NCI-H187 treated with DMSO at 0.1 percent for 48 hours (cell line): ENCODE measurements at places on chromosomes 11 and 22.

DNA sequence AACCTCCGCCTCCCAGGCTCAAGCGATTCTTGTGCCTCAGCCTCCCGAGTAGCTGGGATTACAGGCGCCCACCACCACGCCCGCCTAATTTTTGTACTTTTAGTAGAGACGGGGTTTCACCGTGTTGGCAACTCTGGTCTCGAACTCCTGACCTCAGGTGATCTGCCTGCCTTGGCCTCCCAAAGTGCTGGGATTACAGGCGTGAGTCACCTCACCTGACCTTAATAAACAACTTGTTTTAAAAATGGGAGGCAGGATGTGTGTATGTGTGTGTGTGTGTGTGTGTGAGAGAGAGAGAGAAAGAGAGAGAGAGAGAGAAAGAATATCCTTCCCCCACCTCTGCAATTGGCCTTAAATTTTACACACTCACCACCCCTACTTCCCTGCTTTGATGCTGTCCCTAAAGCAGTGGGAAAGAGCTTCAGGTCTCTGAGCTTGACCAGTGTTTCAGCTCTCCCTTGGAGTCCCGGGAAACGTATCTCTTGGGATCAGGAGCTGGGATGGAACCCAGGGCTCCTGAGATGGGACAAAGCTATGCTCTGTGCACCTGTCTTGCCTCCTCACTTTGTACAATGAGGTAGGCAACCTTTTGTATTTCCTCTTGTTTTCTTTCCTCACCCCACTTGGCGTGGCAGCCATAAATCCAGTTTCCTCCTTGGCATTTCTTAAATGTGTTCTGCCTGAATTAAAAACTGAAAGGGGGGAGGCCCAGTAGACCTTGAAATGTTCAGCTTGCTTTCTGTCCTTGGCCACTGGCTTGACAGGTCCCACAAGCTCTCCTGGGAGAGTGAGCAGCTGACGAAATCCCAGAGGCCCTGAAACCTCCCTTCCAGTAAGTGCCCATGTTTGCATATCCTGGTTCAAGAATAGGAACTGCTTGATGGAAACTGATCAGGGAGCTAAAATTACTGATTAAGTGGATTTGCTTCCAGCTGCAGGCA is 17.8 kb upstream of the XBP1 start:
- DNase-seq, result no peak

- no peak for DNase-seq
Measured at GRCh38 chr11:2698386-2699184, 1.2 kb downstream of the KCNQ1OT1 start.

DNA sequence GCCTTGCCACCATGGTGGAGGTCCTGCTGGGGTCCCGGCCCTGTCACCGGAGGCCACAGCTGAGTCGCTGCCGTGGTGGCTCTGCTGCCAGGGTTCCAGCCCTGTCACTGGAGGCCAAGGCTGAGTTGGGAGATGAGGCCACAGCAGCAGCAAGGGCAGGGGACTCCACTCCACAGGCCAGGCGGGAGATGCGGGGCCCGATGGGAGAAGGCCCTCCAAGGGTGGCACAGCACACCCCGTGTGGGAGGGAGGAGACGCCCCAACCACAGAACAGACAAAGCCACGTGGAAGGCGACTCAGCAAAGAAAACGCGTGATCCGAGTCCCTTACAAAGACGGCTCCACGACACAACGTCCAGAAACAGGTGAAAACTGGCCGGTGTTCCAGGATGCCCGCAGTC is 159.3 kb downstream of the BRD1 start:
- no peak for DNase-seq

DNA sequence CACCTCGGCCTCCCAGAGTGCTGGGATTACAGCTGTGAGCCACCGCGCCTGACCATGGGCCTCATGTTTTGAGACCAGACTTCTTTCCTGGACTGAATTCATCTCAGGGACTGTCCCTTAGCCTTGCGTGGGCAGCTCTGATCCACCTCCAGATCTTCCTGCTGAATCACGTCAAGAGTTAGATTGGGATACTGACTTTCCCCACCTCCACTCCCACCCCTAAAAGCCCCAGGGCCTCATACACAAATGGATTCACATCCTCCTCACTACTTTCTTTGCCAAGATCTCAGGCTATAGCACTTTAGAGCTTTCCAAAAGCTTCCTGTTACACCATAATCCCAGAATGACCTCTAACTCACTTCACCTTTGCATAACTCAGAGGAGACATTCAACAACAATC is 12.1 kb downstream of the CCDC87 start:
- DNase-seq, result no peak

GRCh38 chr22:30000566-30000965 is 79.7 kb upstream of the HORMAD2 start:
- no peak for DNase-seq

DNA sequence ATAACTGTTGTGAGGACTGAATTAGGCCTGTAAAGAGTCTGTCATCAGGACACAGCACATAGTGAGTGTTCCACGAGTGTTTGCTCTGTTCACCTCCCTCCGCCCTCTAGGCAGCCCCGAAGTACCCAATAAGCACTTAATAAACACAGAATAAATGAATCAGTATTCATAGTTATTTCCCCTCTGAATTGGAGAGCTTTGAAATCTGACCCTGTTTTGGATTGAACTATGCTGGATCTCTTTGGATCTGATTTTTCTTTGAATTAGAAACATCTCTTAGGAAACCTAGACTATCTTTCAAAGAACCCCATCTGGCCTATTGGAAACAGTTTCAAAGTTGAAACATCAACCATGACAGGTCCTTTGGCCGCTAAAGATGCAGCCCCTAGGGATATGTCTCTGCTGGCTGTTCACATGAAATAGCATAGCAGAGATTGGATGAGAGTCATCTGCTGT is 615.5 kb downstream of the NTM start:
- no peak for DNase-seq

GRCh38 chr11:16981651-16982194 is 32.5 kb downstream of the PLEKHA7 start:
- no peak for DNase-seq

- DNase-seq, result no peak
Measured at GRCh38 chr11:9760193-9760575, 96.3 kb downstream of the SWAP70 start.

GRCh38 chr11:1970956-1971355 is 23.8 kb downstream of the MRPL23 start:
- no peak for DNase-seq

- no peak for DNase-seq
Measured at GRCh38 chr11:37026326-37026725, 428.3 kb upstream of the RAG2 start.

DNA sequence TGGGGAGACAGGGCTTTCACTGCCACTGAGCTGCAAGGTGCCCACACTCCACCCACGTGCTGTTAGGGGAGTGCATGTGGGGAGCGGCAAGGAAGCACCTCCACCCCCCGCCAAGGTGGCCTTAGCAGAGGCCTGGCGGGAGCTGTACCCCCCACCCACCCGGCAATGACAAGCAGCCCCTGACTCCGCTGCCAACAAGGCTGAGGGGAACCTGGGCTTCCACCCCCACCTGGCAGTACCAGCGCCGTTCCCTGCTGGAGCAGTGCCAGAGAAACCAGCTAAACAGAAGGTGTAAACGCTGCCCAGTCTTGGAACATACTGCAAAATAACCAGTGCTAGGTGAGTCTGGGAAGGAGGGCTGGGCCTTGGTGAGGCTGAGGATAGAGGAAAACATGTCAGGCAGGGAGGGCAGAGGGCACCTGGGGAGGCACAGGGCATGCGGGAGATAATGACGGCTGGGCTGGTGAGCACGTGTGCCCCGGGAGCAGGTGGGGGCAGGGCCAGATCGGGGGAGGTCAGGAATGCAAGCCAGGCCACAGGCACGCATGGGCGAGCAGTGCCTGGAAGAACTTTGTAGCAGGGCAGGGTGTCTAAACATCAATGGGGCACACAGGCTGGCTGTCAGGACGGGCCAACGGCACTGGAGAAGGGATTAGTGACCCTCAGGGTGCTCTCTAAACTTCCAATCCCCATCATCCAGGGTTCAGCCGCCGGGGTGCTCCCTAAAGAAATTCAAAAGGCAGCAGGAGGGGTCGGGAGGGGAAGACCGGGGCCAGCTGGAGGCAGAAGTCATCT is 6.6 kb downstream of the CERK start:
- no peak for DNase-seq

DNA sequence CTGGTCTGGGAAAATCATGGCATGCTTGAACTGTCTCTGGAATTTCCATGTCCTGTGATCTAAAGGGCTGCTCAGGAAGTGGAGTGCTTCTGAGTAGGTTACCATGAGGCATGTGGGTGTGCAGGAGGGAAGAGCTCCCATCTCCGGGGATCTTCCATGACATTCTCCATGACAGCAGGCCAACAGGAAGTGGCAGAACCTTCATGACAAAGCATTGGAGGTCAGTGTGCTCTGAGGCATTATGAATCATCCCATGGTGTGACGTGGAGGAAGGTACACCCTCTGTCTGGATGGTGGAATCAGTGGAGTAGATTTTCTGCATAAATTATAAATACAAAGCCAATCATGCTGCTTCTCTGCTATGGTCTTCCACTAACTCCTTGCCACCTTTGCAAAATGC is 139.6 kb upstream of the E2F8 start:
- no peak for DNase-seq

- DNase-seq, result no peak
Measured at GRCh38 chr11:102220728-102221467, 96.4 kb upstream of the BIRC3 start.

DNA sequence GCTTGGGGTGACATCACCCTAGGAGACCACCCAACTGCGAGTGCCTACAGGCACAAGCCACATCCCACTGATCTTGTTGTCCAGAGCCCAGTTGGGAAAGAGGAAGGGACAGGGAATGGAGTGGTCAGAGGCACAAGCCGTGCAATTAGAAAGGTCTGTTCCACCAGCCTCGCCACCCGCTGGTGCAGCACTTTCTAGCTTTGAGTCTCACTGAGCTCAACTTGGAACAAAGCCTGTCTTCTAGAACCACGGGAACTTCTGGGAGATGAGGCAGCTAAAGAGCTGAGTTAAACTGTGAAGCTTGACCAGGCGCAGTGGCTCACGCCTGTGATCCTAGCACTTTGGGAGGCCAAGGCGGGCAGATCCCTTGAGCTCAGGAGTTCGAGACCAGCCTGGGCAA is 29.3 kb downstream of the TPBGL start:
- DNase-seq, result no peak

- DNase-seq, result no peak
Measured at GRCh38 chr22:24953384-24954113, 1.0 kb downstream of the KIAA1671 start.

- DNase-seq, result no peak
Measured at GRCh38 chr22:24429411-24430365, 2.3 kb downstream of the ADORA2A start.

GRCh38 chr11:1569251-1569780 is 2.8 kb downstream of the DUSP8 start:
- DNase-seq, result no peak

DNA sequence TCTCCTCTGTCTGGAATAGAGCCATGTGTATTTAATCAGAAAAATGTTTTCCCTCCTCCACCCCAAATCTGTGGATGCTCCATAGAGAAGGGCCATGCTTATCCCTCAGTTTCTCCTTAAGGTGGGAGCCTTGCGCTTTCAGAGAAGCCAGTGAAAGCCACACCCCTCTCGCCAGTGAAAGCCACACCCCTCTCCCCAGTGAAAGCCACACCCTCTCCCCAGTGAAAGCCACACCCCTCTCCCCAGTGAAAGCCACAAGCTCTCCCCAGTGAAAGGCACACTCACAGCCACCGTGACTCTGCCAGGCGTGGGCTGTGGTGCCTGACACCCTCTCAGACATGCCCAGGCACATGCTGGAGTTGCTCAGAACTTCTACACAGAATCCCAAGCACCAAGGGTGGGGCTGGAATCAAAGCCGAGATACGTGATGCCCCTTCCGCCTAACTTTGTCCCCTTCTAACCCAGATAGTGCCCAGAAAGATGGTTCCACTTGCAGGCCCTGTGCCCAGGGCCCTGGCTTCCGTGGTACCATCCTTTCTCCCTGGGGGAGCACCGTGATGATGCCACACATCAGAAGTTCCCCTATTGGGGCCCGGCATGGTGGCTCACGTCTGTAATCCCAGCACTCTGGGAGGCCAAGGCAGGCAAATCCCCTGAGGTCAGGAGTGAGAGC is 16.5 kb upstream of the PRR5 start:
- peak; percentile 15 for DNase-seq

GRCh38 chr11:8671651-8672062 is 10.8 kb downstream of the TRIM66 start:
- no peak for DNase-seq

DNA sequence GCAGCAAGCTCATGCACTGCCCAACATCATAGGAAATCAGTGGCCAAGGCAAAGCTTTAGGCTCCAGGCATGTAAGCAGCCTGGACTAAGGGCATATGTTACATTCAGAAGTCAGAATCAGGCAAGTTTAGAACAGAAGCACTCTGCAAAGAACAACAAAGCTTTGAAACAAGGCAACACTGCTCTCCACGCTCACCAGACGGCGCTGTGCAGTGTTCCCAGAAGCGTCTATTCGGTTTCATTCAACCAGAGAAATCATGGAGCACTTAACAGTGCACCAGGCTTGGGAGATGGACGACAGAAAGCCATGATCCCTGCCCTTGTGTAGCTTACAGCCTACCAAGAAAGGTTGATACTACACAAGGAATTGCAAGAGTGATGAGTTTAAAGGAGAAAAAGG is 555.8 kb downstream of the BUD13 start:
- no peak for DNase-seq

DNA sequence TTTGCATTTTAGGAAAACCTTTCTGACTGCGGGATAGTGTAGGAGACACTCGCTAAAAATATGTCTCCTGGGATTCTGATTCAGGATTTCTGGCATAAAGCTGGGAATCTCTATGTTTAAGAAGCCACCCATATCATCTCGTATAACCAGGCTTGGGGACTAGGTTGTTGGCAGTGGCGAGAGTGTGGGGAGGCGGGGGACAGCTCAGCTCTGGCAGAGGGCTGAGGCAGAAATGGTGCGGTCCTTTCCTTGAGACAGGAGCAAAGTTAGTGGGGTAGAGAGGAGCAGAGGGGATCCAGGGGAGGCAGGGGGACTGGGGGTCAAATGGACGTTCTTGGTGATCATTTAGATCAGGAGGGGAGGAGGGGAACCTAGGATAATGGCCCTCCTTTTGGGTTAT is 74.3 kb downstream of the TEAD1 start:
- no peak for DNase-seq

- no peak for DNase-seq
Measured at GRCh38 chr11:8810540-8811301, 100.3 kb upstream of the AKIP1 start.

GRCh38 chr11:64044730-64045393 is 9.1 kb downstream of the FLRT1 start:
- DNase-seq, result no peak

DNA sequence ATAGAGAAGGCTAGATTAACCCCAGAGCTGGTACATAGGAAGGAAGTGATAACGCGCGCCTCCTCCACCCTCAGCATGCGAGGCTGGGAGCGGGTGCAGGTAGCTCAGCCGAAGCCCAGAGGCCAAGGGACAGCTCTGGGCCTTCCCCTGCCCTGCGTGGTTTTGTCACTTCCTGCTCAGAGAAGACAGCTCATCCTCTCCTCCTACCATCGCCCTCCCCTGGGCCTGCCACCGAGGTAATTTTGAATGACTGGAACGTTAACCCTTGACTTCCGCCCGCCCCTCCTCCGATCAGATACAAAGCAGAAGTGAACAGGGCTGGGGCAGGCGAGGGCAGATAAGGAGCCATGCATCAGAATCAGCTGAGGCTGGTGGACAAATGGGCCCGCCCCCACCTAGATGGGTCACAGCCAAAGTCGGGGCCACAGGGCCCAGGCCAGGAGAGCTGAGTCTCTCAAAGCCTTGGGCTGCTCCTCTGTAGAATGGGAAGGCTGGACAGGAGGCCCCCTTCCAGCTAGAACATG is 1.6 kb downstream of the RAC2 start:
- DNase-seq, result no peak
